ENCODE measurements at places on chromosomes 16 and 17. TPM values are rescaled to one million over a fixed set of nuclear protein-coding genes. Genes with fewer than 3 reads are reported as not detected.

RAMP2 gene
- 13.7 TPM for total RNA-seq

CRYBA1 gene
- not detected for total RNA-seq

EIF3C gene
- total RNA-seq, result 426 TPM

DNA sequence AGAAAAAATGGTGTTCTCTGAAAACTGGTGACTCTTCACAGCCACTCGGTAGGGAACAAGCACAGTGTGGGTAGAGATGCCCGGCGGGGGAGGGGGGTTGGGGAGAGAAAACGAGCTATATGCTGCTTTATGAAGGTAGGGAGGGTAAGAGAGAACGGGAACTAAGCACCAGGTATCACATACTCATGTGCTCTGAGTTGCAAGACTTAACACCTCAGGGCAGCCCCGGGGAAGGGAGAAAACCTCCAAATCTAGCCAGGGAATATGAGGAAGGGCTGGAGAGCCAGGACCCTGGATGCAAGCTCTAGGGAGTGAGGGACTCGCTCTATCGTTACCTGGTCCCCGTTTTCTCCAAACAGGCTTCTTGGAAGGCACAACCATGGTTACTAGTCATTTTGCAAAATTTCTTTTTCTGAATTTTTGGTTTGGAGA lies 35.3 kb downstream of the HIC1 start:
- peak; percentile 18 for DNase-seq

- DNase-seq, result peak; percentile 82
Observed at GRCh38 chr17:78289802-78290363, 58.5 kb downstream of the TMEM235 start.

- no peak for DNase-seq
Observed at GRCh38 chr16:73949574-73950320, 346.9 kb upstream of the PSMD7 start.

DNA sequence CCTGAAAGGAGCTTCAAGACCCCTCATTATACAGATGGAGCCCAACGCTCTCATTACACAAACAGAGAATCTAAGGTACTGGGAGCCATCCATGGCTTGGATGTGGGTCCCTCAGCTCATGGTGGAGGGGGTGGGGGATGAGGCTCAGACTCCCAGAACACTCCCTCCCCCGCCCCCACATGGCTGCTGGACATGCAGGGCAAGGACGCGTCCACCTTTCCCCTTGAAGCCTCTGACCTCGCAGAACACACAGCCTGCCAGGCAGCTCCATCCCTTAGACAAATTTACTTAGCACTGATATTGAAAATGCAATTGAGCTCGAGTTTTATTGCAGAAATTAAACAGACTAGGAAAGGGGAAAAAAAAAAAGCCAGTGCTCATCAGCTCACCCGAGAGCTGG lies 203.9 kb downstream of the ZNF423 start:
- DNase-seq, result peak; percentile 80

GRCh38 chr17:57916925-57917858 lies 38.0 kb downstream of the CUEDC1 start:
- no peak for DNase-seq

DNA sequence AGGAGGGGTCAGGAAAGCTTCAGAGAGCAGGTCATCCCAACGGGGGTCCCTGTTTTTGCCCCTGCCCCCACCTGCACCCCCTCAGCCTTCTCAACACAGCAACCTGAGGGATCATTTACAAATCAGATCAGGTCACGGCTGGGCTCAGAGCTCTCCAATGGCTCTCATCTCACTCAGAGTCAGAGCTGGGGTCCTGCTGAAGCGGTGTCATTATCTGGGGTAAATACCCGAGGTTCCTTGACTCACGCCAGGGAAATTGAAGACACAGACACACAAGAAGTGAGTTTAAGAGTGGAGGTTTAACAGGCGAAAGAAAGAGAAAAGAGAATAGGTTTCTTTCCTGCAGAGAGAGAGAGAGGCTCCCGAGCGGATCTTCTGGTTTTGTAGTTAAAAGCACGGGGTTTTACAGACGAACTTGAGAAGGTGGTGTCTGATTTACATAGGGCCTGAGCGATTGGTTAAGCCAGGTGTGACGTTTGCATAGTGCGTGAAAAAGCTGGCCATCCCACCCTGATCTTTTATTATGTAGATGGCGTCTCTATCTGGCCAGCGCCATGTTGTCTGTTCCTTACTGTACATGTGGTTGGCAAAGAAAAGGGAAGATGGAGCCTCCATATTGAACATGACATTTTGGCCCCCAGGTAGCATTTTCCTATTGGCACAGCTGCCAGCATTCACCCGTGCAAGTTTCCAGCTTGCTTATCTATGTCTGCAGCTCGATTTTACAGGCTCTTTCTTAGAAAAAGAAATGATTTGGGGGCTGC lies 51.4 kb downstream of the WSB1 start:
- peak; percentile 48 for DNase-seq

Measured in uterus (tissue), 4 donors.